ENCODE measurements at places on chromosomes 5 and 9.

GRCh38 chr5:32531885-32532520 lies 53.4 kb upstream of the SUB1 start:
- no peak for DNase-seq

DNA sequence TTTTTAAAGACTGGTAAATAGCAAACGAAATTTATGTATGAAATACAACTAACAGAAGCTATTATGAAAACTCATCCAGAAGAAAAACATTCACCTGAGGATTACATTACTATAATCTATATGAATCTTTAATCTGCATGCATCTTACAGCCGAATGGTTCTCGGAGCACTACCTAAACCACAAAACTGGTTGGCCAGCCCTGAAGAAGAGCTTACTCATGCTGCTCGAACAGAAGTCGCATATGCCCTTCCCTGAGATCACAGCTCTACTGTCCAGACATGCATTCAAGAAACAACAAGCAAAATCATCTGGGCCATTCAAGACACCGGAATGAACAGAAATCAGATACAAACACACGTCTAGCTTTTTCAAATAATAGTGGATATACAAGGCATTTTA lies 931.0 kb upstream of the DMAC1 start:
- no peak for DNase-seq

DNA sequence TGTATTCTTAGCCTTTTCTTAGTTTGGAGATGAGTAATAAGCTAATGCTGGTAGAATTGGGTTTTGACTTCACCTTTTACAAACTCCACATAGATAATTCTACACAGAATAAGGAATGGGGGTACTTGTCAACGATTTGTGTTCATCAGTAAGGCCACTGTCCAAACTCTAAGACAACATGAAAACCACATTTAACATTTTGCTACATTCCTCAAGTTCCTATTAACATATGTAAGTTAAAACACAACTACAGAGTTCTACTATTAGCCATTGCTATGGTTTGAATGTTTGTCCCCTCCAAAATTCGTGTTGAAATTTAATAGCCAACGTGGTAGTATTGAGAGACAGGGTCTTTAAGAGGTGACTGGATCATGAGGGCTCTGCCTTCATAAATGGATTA lies 31.9 kb downstream of the MEIKIN start:
- no peak for DNase-seq

DNA sequence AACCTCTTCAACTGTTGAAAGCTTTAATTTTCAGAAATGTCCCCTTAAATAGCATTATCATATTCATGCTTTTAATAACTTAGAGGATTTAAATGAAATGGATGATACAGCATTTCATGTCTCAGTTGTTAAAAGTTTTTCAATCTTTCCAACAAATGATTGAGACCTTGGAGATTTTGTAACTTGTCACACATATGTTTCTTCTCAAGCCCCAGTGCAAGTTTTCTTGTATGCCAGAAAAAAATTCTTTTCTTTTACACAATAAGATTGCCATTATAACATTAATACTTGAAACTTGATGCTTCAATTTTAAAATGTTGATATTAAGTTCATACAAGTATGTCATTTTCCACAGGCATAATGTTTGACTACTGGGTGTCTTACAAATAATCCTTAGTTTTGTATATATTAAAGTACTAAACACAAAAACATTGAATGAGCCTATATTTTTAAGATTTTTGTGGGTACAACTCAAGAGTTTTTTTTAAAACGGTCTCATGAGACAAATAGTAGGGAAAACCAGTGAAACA lies 124.5 kb downstream of the AGTPBP1 start:
- no peak for DNase-seq

DNA sequence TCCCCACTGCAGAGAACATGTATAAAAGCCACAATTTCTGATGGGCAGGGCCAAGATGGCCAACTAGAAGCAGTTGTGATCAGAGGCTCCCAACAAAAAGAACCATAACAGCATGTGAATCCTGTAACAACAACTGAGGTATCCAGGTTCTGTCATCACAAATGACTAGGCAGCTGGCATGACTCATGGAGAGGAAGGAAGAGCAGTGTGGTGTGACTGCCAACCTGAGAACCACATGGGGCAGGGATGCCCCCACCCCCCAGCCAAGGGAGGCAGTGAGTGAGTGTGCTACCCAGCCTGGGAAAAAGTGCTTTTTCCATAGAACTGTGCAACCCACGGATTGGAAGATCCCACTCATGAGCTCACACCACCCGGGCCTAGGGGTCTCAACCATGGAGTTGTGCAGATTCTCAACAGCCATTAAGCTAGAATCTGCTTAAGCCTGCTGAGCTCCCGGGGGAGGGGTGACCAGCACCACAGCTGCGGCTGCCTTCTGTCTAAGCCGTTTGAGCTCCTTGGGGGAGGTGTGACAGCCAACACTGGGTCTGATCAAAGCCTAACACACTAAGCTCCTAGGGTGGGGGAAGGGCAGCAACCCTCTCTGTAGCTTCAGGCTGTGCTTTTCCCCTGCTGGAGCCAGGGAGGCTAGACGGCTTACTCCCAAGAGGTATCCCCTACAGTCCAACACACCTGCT lies 80.1 kb upstream of the DMAC1 start:
- DNase-seq: no peak
